CD8-positive, alpha-beta T cell (primary cell): ENCODE measurements at places on chromosomes 7 and 10.
A peak's percentile ranks its signal among the peaks of the same experiment; 100 is the strongest.

DNA sequence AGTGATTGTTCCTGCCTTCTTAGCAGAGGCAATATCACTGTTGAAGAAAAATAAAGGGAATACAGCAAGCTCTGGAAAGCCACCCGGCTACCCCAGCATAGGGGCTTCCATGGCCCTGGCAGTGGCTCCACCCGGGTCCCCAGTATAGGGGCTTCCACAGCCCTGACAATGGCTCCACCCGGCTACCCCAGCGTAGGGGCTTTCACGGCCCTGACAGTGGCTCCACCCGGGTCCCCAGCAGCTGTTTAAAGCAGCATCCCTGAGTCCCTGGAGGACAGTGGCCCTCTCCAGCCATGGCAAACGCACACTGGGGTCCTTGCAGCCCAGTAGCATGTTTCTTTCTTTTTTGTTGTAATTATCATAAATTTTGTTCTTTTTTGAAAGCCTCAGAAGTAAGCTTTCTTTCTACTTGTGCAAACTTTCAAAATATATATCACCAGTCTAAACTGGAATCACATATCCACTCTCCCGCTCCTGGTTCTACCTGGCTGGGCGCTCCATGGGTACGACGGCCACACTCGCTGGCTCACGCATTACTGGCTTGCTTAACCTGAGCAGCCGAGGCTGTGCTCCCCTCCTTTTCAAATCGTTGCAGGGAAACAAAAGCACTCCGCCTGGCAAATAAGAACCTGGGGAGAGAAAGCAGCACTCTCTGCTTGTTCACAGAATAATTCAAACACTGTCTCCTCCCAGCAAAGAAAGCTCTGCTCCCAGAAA, 62.1 kb downstream of the TCERG1L start:
- no peak for DNase-seq

- DNase-seq: no peak
Measured at GRCh38 chr10:73093922-73094850, 2.5 kb downstream of the P4HA1 start.

GRCh38 chr10:73597346-73597745, 6.2 kb upstream of the USP54 start:
- DNase-seq: no peak

GRCh38 chr7:94135180-94135579, 131.0 kb upstream of the BET1 start:
- DNase-seq: no peak

- peak; percentile 91 for DNase-seq
Measured at GRCh38 chr7:93231799-93232672, at the start of gene VPS50. Gene VPS50 (plus strand): TSS chr7:93232366. CDS start chr7:93232468, 102 bp downstream.

- no peak for DNase-seq
Measured at GRCh38 chr7:77427996-77428603, 12.0 kb upstream of the GSAP start.

DNA sequence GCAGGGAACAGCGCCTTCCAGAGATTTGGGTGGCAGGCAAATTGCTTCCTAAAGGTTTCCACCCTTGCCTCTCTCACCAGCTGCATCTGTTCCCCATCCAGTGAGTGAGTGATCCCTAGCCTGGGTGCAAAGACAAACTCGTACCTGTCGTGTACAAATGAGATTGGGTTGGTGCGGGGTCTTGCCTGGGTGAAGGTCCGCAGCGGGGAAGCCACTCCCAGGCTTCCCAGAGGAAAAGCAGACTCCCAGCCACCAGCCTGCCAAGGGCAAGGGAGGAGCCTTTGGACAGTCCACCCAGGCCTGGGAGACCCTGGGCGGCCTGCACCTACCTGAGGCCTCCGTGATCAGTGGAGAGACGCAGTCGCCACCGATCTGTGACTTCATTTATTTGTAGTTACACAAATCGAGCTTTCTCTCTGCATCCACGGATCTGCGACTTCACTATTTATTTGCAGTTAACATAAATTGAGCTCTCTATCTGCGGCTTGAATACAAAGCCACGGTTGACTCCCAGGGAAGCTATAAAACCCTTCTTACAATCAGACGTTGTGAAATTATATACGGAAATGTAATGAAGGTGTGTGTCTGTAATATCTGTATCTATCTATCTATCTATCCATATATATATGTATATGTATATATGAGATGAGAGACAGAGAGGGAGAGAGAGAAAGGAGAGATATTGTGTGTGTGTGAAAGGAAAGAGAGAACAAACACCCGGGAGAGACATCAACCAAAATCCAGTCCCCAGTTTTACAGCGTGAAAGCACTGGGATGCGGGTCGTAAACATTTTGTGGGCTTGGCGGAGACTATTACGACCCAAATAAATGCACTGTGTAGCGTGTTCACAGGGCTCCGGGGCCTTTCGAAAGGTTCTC, 3.0 kb upstream of the HOXA7 start:
- DNase-seq: no peak

GRCh38 chr7:155316427-155317113, 18.9 kb downstream of the INSIG1 start:
- DNase-seq: no peak

GRCh38 chr10:118568327-118568848, 27.1 kb downstream of the PRLHR start:
- DNase-seq: peak; percentile 37
